Upper lobe of left lung (tissue), 6 donors: ENCODE measurements at places on chromosomes 7 and 10.
A peak's percentile ranks its signal among the peaks of the same experiment; 100 is the strongest.

GRCh38 chr7:8444468-8444769, 11.0 kb downstream of the NXPH1 start:
- DNase-seq = no peak

- no peak for DNase-seq
These were observed 107.1 kb downstream of the ABLIM1 start for GRCh38 chr10:114550756-114551635.

- no peak for DNase-seq
These were observed 67.8 kb downstream of the HIPK2 start for GRCh38 chr7:139710036-139710435.

- no peak for DNase-seq
These were observed 44.3 kb downstream of the CXCL12 start for GRCh38 chr10:44340557-44340956.

DNA sequence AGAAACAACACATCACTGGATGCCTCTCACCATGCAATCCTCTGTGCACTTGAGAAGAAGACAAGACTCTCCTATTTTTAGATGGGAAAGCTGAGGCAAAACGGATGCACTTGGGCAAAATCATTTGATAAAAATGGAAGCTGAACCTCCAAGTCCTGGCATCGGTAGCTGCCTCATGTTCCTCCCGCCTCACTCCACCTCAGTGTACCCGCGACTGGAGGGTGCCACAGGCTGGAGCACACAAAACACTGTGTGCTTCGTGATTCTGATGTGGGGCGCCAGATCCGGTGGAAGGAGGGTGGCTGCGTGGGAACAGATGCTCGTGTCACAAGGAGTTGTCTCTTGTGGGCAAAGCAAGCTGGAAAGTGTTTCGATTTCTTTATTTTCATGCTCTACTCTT, 41.3 kb downstream of the TAS2R41 start:
- DNase-seq = peak; percentile 12

DNA sequence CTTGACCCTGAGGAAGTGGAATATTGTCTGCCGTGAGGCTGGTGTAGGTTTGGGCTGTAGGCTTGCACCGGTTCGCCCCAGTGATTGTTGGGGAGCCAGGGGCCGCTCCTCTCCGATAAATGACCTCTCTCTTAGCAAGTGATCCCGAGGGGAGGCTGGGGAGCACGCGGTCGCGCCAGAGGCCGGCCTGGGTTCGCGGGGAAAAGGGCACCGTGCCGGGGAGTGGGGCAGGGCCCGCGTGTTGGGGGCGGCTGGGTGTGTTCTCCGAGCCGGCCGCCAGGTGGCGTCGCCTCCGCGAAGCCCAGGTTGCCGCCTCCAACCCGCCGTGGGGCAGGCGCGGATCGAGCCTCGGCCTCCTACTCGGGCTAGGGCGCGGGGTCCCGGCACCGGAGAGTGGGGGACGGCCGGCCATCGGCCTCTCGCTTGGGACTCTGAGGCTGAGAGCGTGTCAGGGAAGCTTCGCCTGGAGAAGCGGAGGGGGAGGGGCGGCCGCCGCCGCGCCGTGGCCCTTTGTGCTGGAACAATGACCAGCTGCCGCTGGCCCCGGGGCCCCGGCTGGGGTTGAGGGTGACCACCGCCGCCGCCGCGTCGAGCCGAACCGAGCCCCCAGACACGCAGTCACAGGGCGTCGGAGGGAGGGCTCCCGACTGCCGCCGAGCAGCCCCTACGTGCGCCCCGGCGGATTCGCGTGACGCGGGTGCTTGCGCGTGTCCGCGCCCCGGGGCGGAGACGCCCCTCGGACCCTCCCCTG, 442 bp upstream of the LZTS2 start:
- DNase-seq = peak; percentile 85

DNA sequence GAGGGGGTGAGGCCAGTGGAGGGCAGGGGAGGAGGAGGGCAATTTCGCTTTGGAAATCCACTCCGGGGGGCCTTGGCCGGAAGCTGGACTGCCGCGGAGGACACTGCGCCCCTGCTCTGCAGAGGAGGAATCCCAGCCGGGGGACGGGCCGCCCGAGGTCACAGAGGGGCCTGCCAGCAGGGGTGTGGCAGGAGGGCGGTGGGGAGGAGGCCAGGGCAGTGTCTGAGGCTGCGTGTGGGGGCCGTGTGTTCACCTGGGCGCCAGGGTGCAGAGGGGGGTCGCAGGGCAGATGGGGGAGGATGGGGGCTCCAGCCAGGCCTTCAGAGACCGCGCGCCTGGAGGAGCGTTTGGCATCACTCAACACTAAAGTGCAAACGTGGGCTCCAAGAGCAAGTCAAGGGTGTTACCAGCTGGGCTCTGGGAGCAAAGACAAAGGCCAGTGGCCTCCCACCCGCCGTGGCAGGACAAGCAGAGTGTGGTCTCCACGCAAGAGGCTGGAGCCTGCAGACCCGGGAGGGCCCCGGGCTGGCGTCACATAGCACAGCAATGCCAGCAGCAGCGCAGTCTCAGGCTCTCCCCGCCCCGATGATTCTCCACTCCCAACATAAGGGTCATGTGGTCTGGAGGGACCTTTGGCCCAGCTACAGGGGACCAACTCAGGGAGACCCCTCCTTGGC, 45.3 kb upstream of the DNAJB6 start:
- peak; percentile 75 for DNase-seq

- DNase-seq = no peak
These were observed 70.0 kb upstream of the PAPSS2 start for GRCh38 chr10:87589645-87590051.

DNA sequence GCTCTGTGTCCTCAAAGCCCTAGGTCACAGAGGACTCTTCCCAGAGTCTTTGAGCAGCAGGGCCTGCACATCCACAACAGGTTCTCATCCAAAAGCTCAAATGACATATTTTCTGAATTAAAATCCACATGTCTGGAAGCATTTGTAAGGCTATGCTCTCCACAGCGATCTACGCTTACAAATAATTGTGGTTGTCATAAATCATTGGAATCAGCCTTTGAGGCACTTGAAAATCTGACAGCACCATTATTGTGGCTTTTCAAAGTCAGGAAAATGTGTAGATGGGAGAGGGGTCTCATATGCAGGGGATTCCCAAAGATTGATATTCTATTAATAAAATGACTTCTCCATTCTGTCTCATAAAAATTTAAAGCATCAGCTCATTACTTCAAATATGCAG, 16.3 kb downstream of the GPR26 start:
- DNase-seq = no peak

- no peak for DNase-seq
These were observed 136.0 kb upstream of the TCF7L2 start for GRCh38 chr10:112813866-112814591.
